Cardiac fibroblast (primary cell): ENCODE measurements at places on chromosomes 5 and 9.

DNA sequence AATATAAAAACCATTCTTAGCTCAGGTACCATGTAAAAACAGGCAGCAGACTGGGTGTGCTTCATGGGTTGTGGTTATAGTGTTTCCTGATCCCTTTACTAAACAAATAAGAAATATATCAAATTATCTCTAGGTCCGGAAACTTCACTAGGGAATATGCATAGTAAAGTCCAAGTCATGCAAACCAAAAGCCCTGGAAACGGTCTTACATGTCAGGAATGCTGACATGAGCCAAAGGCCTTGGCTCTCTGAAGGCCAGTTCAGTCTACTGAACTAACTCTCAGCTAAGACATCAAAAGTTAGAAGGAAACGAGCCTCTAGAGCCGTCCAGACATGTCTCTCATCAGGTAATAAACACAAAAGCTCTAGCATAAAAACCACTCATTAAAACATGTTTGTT is 778.9 kb upstream of the ZNF608 start:
- peak; percentile 16 for DNase-seq

DNA sequence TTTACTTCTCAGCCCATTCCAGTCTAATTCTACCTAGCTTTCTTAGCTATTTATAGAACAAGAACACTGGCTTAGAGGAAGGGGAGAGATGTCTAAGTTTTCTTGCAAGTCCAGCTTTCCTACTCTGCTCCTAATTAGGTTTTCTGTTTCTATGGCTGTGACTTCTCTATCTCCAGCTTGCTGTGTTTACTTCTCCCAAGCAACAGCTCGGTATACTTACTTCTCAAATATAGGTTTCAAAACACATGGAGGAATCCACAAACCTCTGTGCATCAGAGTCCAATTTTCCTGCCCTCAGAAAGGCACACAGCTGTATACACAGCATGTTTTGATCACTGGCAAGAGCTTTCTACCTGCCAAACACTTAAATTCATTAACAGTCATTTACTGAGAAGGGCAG is 17.4 kb upstream of the HMGCR start:
- no peak for DNase-seq

- peak; percentile 63 for DNase-seq
Measured at GRCh38 chr5:135242866-135243555, 156.0 kb downstream of the MACROH2A1 start.

GRCh38 chr9:127258606-127259471 is 5.7 kb upstream of the GARNL3 start:
- DNase-seq: no peak

GRCh38 chr9:116153765-116154333 is at the start of gene PAPPA:
Gene PAPPA, plus strand, starts transcription at chr9:116153791. Its CDS starts 382 bp downstream, at chr9:116154173.
- DNase-seq: no peak

GRCh38 chr5:39376293-39376714 is 12.0 kb upstream of the C9 start:
- peak; percentile 77 for DNase-seq
